Myocyte (in vitro differentiated cells): ENCODE measurements at places on chromosomes 11 and 22. TPM values are rescaled to one million over a fixed set of nuclear protein-coding genes. Genes with fewer than 3 reads are reported as not detected.

DNA sequence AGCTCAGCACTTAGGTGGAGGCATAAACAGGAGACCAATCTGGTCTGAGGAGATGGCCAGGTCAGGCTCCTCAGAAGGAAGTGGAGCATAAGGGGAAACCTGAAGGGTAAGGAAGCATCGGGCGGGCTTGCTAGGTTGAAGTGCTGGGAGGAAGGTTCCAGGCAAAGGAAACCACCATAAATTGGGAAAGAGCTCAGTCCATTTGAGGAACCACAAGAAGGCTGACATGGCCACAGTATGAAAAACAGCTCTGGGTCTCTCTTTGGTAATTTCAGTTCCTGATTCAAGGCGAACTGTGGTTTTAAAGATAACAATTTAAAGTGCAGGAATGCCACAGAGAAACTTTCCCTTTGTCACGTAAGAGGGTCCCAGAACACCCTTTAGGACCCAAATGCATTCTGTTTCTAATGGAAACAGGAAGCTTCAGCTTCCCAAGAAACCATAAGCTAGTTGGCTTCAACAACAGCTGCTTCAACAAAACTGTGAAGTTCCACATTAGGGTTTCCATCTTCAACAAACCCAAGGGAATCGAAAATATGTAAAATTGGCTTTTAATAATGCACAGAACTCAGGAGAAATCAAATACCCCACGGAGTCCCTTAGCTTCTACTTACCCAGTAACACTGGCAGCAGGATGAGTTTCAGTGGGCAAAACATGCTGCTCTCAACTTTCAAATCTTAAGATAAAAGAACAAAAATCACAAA is 10.4 kb downstream of the JAML start:
- DNase-seq = no peak

GRCh38 chr22:46241396-46242007 is 8.6 kb downstream of the CDPF1 start:
- no peak for DNase-seq

DNA sequence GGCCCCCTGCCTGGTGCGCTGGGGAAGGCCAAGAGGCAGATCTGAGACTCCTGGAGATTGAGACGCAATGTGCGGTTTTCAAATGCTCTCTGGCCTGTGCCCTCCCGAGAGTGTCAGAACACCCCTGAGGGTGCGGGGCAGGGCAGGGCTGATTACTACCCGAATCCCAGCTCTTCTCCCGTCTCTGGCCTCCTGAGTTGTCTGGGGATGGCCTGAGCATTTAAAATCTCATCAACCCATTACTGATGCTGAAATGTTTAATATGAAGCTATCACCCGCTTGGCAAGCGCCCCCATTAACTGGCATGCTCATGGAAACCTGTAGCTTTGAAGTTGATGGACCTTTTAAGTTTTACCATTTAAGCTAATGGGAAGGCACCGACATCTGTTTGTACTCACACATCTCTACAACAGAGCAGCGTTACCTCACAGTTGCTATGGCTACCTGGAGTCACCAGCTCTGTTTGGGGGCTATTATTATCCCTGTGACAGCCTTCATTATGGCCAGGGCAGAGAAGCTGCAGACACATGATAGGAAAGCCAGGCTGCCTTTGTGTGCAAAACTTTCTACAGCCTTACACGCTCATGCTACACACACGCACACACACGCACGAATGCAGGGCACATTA is 3.6 kb upstream of the MB start:
- peak; percentile 78 for DNase-seq

Gene CNGA4
- total RNA-seq = 0.10 TPM in 1 of 2 replicates, not detected in the other
